ENCODE measurements at places on chromosomes 4 and X. TPM values are rescaled to one million over a fixed set of nuclear protein-coding genes. Genes with fewer than 3 reads are reported as not detected.

DNA sequence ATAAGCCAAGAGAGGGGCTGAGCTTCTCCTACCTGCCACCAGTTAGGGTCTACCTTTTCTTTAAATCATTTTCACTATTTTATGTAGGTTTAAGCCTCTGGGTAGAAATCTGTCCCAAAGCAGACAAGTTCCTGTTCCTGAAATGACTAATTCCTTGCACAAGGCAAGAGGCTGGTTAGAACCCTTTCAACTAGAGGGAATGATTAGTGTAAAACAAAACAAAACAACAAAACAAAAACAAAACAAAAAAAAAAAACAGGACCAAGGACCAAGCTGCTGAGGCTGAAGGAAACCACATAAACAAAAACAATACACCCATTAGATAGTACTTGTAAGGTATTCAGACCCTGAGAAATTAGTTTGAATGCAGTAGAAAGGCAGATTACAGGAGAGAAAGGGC, 62.7 kb downstream of the MAML3 start:
- no peak for DNase-seq

GRCh38 chr4:83230928-83231327, 53.7 kb downstream of the COQ2 start:
- DNase-seq: no peak

NLGN3 gene
- 2.1 TPM for total RNA-seq

CPE gene
- 4.1 TPM for total RNA-seq

DNA sequence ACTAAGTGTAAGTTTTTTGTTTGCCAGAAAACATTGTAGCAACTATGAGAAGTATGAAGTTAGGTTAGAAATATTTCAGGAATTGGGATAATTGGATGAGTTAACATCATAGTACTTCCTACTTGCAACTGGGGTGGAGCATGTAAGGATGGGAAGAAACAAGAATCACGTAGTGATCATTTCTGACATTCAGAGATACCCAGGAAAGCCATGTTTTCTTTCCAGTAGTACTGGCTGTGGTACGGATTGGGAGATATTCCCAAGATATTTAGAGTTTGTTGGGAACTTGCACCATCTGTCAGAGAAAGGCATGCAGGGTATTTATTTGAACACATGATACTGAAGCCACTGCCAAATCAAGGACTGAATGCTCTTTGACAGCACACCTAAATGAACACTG, 87.6 kb upstream of the SLC4A4 start:
- no peak for DNase-seq

- no peak for DNase-seq
Measured at GRCh38 chr4:73948990-73949706, 32.7 kb downstream of the PF4 start.

DNA sequence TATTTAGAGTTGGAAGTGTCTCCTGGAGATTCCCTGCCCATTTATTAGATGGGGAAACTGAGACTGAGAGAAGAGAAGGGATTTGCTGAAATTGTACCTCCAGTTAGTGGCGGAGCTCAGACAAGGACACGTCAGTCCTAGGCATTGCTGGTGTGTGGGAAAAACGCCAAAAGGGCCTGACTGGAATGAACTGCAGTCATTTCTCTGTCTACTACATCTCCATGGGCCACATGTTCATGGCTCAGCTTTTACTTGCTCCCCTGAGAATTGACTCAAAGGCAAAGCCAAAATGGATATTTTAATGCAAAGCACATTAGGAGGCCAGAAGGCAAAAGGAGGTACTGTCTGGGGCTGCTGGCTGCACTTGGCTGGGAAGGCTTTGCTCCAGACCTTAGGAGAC, 3.9 kb downstream of the TFDP3 start:
- no peak for DNase-seq

GRCh38 chr4:57501720-57502119, 391.5 kb upstream of the IGFBP7 start:
- DNase-seq: no peak

- DNase-seq: no peak
Measured at GRCh38 chr4:16858275-16858752, 40.1 kb downstream of the LDB2 start.

RASL11B gene
- total RNA-seq: 0.64 TPM

MMRN1 gene
- not detected for total RNA-seq

GRCh38 chrX:331151-331824, 12.7 kb upstream of the GTPBP6 start:
- no peak for DNase-seq

- no peak for DNase-seq
Measured at GRCh38 chr4:93127489-93127888, 701.1 kb upstream of the ATOH1 start.

PLK4 gene
- total RNA-seq: 22.3 TPM
